ENCODE measurements at places on chromosomes 13 and 19.

DNA sequence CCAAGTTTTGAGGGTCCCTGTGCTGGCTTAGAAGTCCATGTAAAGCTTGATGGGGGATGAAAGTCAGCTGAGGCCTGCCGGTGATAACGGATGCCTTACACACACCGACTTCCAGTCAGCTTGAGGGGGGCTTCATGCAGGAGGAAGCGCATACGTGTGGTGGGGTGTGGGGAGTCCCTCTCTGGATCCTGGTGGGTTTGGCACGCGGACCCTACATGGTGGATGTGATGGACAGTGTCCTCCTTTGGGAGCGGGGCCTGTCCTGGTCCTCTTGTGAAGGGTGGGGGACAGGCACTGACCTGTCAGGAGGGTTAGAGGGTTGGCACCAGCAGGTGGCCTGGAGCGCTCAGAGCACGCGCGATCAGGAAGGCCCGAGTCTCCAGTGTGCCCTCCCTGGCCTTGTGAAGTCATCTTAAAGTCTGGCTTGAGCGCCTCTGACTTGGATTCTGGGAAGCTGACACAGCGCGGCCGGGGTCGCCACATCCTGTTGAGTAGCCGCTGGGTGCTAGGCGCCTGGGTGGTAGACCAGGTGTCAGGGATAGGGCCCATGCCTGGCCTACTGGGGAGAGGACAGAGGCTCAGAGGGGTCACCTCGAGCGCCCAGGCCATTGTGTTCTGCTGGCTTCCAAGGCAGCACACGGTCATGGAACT, 2.9 kb downstream of the DAZAP1 start:
- DNase-seq: no peak

GRCh38 chr13:50179977-50180376, 164.7 kb downstream of the KCNRG start:
- DNase-seq: no peak

- DNase-seq: no peak
These were observed 357.1 kb downstream of the DCT start for GRCh38 chr13:94122300-94122915.

GRCh38 chr19:39813264-39813993, 20.5 kb downstream of the DYRK1B start:
- DNase-seq: no peak

- no peak for DNase-seq
These were observed 199.4 kb downstream of the ENOX1 start for GRCh38 chr13:43587376-43587775.

GRCh38 chr19:367963-368629, 23.5 kb upstream of the MIER2 start:
- no peak for DNase-seq

DNA sequence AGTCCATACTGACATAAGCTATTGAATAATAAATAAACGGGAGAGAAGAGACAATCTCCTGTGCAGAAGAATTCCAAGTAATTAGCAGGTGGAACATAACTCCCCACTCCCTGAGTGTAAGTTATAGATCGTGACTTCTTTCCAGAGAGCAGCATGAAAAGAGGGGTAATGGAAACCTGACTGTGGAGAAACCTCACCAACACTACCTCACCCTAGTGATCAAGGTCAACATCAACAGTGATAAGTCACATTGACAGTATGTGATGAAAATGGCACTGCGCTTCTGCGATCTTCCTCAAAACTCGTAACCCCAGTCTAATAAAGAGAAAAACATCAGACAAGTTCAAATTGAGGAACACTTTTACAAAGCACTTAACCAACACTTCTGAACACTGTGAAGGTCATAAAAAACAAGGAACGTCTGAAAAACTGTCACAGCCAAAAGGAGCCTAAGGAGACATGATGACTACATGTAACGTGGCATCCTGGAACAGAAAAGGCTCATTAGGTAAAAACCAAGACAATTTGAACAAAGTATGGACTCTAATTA, 19.8 kb downstream of the CAB39L start:
- no peak for DNase-seq

DNA sequence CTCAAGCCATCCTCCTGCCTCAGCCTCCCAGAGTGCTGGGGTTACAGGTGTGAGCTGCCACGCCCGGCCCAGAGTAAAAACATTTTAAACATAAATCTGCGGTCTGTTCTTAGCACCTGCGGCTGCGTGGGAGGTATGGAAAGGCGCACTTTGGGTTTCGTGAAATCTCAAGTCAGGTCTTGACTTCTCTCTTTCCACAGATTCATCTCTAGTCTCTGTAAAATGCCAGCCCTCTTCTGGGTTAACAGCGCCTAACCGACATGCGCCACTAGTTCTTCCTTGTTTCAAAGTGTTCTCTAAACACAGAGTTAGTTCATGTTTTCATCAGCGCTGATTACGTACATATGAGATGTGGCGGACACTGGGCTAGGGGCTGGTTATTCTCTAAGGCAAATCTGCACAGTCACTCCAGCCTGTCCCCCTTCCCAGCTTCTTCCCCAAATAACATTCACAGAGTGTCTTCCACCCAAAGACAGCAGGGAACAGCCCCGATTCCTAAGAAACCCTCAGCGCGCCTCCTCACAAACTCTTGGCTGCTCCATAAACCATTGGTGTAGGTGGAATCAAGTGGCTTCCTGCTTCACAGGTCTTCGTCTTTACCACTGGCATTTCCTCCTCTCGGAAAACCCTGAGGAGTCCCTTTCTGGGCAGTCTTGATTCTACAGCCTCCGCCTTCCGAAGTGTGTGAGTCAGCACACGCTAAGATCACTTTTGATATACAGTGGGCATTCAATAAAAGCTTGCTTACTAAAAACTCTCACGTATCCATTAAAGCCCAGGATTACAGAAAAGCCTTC, 1.4 kb downstream of the PARP4 start:
- DNase-seq: peak; percentile 65

- DNase-seq: no peak
These were observed 603 bp downstream of the TM9SF2 start for GRCh38 chr13:99501848-99502301.

Data from retinal pigment epithelial cell (primary cell).